ENCODE measurements at places on chromosomes 12 and 14. TPM values are rescaled to one million over a fixed set of nuclear protein-coding genes. Genes with fewer than 3 reads are reported as not detected.
A peak's percentile ranks its signal among the peaks of the same experiment; 100 is the strongest.

- H3K27ac ChIP-seq = no peak overlapping the region
- H3K4me3 ChIP-seq = no peak overlapping the region
- no peaks in the 10 kb centered on the region for H3K27me3 ChIP-seq
- no peak for DNase-seq
Observed at GRCh38 chr14:104366931-104367865, 212.4 kb upstream of the C14orf180 start.

GRCh38 chr12:66176105-66176900 is 6.5 kb upstream of the TMBIM4 start:
- peaks cover 22% of the 10 kb centered on the region for H3K27me3 ChIP-seq
- H3K27ac ChIP-seq = no peak overlapping the region
- no peak overlapping the region for H3K4me3 ChIP-seq
- H3K4me1 ChIP-seq = no peaks in the 10 kb centered on the region
- H3K36me3 ChIP-seq = no peaks in the 10 kb centered on the region

GRCh38 chr14:102363182-102363943 is 622 bp downstream of the TECPR2 start:
- no peaks in the 10 kb centered on the region for H3K27me3 ChIP-seq
- H3K4me1 ChIP-seq = peaks cover 5% of the 10 kb centered on the region
- peak overlapping the region; percentile 99 for H3K4me3 ChIP-seq

GRCh38 chr12:117030187-117030900 is 68.9 kb downstream of the TESC start:
- peak; percentile 32 for DNase-seq
- no peak overlapping the region for H3K27ac ChIP-seq
- peaks cover 14% of the 10 kb centered on the region for H3K36me3 ChIP-seq
- H3K4me1 ChIP-seq = peaks cover 8% of the 10 kb centered on the region
- H3K4me3 ChIP-seq = no peak overlapping the region
- no peaks in the 10 kb centered on the region for H3K27me3 ChIP-seq

DNA sequence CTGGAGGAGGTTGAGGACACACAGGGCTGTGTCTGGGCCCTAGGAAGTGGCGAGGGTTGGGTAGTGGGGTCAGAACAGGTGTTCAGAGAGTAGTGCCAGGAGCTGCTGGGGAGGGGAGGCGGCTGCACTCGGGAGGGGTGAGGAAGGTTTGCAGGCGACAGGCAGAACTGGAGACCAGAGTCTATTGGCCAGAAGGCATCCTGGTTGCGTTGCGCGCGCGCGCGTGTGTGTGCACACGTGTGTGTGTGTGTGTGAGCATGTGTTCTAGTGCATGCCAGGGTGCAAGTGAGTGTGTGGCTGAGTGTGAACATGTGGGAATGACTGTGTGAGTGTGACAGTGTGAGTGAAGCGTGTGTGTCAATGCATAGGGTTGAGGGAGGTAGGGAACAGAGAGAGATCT is 86.4 kb downstream of the CCDC92 start:
- H3K27me3 ChIP-seq = peaks cover 15% of the 10 kb centered on the region
- no peak overlapping the region for H3K4me3 ChIP-seq
- H3K27ac ChIP-seq = no peak overlapping the region
- no peak for DNase-seq

DNA sequence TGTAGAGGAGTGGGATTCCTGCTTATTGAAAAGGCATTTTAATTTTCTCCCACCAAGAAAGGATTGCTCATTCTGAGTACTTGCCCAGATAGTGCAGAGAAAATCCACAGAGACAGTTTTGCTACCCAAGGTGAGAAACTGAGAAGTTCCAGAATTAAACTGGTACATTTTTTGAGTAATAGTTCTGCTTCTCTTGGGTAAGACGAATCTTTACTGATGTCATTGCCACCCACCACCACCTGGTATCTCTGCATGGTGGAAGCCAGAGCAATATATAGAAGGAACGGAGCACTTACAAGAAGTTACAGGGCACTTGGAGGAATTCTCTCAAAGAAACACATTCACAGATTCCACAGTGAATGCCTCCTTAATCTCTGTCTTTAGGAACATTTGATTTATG is 20.7 kb upstream of the FRMD6 start:
- H3K27ac ChIP-seq = no peak overlapping the region
- H3K27me3 ChIP-seq = no peaks in the 10 kb centered on the region
- H3K4me1 ChIP-seq = peaks cover 3% of the 10 kb centered on the region
- no peaks in the 10 kb centered on the region for H3K36me3 ChIP-seq

- no peak overlapping the region for H3K27ac ChIP-seq
- H3K4me1 ChIP-seq = no peaks in the 10 kb centered on the region
- H3K27me3 ChIP-seq = no peaks in the 10 kb centered on the region
- H3K36me3 ChIP-seq = no peaks in the 10 kb centered on the region
- H3K4me3 ChIP-seq = no peak overlapping the region
Observed at GRCh38 chr14:61616524-61617185, 78.7 kb upstream of the HIF1A start.

DNA sequence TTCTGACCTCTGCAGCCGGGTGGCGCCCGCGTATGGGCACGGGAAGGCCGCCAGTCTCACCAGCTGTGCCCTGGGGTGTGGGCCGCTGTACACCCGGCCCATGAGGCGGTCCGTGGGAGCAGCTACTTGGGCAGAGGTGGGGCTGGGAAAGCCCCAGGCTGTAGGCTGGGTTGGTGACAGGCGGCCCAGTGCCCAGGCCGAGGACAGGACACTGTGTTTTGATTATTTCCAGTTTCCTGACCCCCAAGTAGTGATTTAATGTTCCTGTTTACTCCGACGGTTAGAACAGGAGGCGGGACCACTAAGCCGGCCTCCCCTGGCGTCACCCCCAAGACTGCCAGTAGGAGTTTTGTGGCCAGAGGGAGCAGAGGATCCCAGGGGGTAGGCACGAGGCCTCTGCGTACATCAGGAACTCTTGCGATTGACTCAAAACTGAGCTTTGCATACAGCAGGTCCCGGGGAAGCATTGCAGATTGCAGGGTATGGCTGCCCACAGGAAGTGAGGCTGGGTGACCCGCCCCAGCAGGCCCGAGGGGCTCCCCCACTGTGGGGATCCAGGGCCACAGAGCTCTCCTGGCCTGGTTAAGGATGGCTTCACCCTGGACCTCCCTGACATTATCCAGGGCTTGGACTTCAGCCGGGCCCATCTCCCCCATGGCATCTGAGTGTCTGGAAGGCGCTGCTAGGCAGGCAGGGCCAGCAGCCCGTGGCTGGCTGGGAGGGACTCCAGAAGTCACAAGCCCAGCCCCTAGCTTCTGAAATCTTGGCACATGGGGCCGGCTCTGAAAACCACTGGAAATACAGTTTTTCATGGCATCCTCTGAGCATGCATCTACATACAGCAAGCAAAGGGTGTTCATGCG is 42.5 kb upstream of the DIO3 start:
- H3K4me3 ChIP-seq = no peak overlapping the region
- no peak overlapping the region for H3K27ac ChIP-seq

GRCh38 chr12:118311666-118312065 is 61.0 kb downstream of the TAOK3 start:
- H3K27me3 ChIP-seq = no peaks in the 10 kb centered on the region
- no peak overlapping the region for H3K27ac ChIP-seq
- no peaks in the 10 kb centered on the region for H3K36me3 ChIP-seq
- no peaks in the 10 kb centered on the region for H3K4me1 ChIP-seq
- no peak overlapping the region for H3K4me3 ChIP-seq

GRCh38 chr12:105504286-105504685 is 173.8 kb downstream of the C12orf75 start:
- no peak overlapping the region for H3K27ac ChIP-seq
- no peaks in the 10 kb centered on the region for H3K27me3 ChIP-seq
- peaks cover 8% of the 10 kb centered on the region for H3K4me1 ChIP-seq
- no peaks in the 10 kb centered on the region for H3K36me3 ChIP-seq
- no peak overlapping the region for H3K4me3 ChIP-seq
- DNase-seq = peak; percentile 76

DNA sequence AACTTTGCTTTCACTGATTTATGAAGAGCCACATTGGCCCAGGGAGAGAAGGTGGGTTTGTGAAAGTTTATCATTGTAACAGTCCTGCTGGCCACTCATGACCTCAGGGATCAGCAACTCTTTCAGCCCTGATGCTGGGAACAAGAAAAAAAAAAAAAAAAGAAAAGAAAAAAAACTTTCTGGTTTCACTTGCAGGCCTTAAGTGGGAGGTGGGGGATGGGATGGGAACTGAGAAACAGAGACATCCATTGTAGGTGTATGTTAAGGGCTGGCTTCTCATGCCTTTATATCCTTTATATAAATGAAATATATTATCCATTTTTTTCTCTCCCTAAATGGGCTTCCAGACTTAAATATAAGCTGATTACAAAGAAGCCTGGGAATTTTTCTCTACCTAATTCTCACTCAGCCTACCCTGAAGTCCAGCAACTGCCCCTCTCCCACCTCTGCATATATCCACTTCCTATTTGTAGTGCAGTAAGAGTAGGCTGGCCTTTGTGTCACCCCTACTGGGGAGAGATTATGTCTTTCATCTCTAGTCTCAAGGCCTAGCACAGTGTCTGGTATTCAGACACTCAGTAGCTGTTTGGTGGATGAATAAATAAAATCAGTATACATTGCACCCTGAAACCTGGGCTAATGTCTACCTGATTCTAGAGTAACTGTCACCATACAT is 187.1 kb downstream of the KICS2 start:
- no peak for DNase-seq
- no peak overlapping the region for H3K4me3 ChIP-seq
- no peaks in the 10 kb centered on the region for H3K36me3 ChIP-seq
- no peaks in the 10 kb centered on the region for H3K27me3 ChIP-seq
- peaks cover 3% of the 10 kb centered on the region for H3K4me1 ChIP-seq

The SLC6A12 gene
- total RNA-seq = 1.2 TPM

The VRTN gene
- 108 TPM for total RNA-seq

The ERGIC2 gene
- total RNA-seq = 85.9 TPM

The PTPRB gene
- not detected for total RNA-seq

The ASCL1 gene
- total RNA-seq = not detected

The DPY19L2 gene
- total RNA-seq = 13.9 TPM

The EFS gene
- total RNA-seq = 60.1 TPM

The HOXC10 gene
- total RNA-seq = not detected

The SELPLG gene
- total RNA-seq = not detected

The C12orf54 gene
- total RNA-seq = not detected

The UBE2N gene
- total RNA-seq = 179 TPM

Data from endodermal cell (in vitro differentiated cells).